ENCODE measurements at places on chromosomes 6 and 20. TPM values are rescaled to one million over a fixed set of nuclear protein-coding genes. Genes with fewer than 3 reads are reported as not detected.
A peak's percentile ranks its signal among the peaks of the same experiment; 100 is the strongest.

FOXC1 gene
- total RNA-seq: not detected

FAM184A gene
- 3.0 TPM for total RNA-seq

MEI4 gene
- not detected for total RNA-seq

SNAI1 gene
- total RNA-seq: 0.75 TPM

GRCh38 chr6:57193177-57193576 is 21.1 kb downstream of the BAG2 start:
- no peak for DNase-seq

DNA sequence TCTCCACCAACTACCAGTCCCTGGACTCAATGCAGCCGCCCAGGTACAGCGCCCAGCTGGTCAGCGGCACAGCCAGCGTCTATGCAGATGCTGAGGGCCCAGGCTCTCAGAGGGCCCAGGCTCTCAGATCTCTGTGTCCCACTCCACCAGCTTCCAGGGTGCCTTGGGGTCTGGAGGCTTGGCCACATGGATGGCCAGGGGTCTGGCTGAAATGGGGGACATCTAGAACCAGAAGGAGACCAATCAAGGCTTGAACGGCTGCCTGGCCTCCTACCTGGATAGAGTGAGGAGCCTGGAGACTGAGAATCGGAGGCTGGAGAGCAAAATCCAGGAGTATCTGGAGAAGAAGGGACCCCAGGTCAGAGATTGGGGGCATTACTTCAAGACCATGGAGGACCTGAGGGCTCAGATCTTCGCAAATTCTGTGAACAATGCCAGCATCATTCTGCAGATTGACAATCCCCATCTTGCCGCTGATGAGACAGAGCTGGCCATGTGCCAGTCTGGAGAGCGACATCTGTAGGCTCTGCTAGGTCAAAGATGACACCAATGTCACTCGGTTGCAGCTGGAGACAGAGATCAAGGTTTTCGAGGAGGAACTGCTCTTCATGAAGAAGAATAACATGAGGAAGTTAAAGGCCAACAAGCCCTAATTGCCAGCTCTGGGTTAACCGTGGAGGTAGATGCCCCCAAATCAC is 44.1 kb upstream of the GRM4 start:
- DNase-seq: no peak

- DNase-seq: peak; percentile 41
Measured at GRCh38 chr6:129748212-129748900, 38.4 kb upstream of the ARHGAP18 start.

GRCh38 chr6:121616406-121616805 is 181.0 kb downstream of the GJA1 start:
- no peak for DNase-seq
